ENCODE measurements at places on chromosomes 3 and 15.

DNA sequence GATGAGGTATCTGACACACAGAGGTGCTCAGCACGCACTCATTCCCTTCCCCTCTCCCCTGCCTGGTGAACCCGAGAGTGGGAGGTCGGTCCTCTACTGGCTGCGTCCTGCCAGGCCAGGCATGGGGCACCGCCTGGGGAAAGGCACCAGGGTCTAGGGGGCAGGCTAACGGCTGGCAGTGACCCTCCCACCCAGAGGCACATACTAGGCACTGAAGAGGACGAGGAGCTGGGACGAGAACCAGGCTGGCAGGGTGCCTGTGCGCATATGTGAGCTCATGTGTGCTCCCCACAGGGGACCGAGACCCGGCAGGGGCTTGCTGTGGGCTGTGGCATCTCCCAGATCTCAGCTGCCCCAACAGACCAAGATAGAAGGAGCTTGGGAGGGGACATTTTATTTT lies 86.7 kb downstream of the IQSEC1 start:
- DNase-seq, result no peak

- DNase-seq, result no peak
Measured at GRCh38 chr3:16188071-16188470, 13.6 kb downstream of the GALNT15 start.

GRCh38 chr3:160577556-160578195 lies 12.3 kb upstream of the KPNA4 start:
- DNase-seq, result peak; percentile 9

GRCh38 chr3:24829629-24830229 lies 335.1 kb upstream of the THRB start:
- DNase-seq, result peak; percentile 18

GRCh38 chr3:26171006-26171405 lies 381.1 kb downstream of the OXSM start:
- DNase-seq, result no peak

DNA sequence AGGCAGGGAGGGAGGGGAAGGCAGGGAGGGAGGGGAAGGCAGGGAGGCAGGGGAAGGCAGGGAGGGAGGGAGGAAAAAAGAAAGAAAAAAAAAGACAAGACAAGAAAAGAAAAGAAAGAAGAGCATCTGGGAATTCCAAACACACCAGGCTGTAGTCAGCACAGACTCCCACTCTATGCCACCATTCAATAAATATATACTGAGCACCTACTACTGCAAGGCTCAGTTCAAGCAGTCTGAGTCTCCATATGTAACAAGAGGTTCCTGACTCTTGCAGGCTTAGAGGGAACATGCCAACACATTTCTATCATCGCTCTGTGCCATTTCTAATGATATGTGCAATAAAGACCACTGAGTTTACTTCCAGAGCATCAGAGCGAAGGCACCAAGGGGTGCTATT lies 47.7 kb downstream of the ANXA2 start:
- no peak for DNase-seq

- DNase-seq, result no peak
Measured at GRCh38 chr15:58401276-58401675, 30.5 kb upstream of the LIPC start.

- DNase-seq, result no peak
Measured at GRCh38 chr15:46808834-46809233, 908.5 kb upstream of the SEMA6D start.

GRCh38 chr3:6716420-6716819 lies 144.5 kb upstream of the GRM7 start:
- DNase-seq, result no peak

GRCh38 chr3:29416514-29416913 lies 135.6 kb downstream of the RBMS3 start:
- no peak for DNase-seq

- DNase-seq, result no peak
Measured at GRCh38 chr3:51530485-51530884, 8.0 kb upstream of the RAD54L2 start.

GRCh38 chr3:113231827-113232253 lies 20.5 kb downstream of the BOC start:
- peak; percentile 78 for DNase-seq

DNA sequence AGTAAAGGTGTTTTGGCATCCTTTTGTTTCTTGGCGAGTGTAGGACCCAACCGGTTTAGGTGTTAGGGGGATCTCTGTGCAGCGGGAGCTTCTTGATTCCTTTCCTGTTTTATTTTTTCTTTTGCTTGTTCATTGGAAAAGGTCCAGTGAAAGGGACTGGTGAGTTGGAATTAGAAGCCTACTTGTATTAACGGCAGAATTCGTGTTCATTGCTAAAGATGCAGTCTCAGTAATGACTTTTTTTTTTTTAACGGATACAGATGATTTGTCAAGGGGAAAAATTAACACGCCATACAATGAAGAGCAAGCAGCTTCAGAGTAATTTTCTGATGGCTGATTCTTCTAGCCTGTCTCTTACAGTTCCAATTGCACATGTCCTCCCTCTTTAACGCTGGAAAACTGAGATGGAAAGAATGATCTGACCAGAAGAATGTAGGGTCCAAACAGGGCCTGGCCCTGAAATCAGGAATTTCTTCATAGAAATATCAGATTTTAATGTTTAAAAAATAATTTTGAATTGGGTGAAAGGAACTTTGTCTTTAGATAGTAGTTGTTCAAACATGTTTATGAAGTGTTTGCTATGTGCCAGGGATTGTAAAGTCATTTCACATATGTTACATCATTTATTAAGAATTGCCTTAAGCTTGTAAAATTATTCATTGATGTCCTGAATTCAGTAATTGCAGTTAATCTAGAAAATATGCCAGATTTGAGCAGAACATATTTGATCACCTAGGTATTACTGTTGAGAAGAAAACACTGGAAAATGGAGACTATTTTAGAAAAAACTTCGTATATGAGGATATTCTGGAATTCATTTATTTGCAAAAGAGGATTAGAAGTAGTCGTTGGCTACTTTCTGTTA lies 1.4 kb downstream of the MAPK6 start:
- no peak for DNase-seq

GRCh38 chr3:168269001-168269400 lies 173.3 kb upstream of the GOLIM4 start:
- DNase-seq, result no peak

DNA sequence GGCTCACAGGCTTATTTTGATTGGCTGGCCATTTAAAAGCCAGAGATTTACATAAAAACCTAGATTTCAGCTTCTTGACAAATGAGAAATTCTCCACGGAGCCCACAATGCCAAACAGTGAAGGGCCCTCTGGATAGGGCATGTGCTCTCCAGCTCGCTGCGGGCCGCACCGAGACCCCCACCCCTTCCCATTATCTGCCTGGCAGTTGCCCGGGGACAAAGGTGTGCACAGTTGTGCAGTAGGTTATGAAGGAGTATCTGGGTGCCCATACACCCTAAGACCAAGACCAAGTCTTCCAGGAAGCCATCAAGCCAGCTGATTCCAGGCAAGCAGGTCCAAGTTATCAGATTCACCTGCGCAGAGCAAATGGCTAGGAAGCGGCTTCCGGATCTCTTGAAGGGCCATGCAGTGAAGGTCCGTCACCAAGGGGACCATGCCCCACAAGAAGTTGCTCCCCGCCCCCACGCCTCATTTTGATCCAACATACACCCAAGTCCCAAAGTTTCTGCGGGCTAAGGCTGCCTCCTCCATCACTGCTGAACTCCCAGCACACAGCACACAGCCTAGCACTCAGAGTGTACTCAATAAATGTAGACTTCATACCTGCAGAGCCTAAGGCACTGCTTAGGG lies 1.3 kb downstream of the MRPS25 start:
- no peak for DNase-seq

DNA sequence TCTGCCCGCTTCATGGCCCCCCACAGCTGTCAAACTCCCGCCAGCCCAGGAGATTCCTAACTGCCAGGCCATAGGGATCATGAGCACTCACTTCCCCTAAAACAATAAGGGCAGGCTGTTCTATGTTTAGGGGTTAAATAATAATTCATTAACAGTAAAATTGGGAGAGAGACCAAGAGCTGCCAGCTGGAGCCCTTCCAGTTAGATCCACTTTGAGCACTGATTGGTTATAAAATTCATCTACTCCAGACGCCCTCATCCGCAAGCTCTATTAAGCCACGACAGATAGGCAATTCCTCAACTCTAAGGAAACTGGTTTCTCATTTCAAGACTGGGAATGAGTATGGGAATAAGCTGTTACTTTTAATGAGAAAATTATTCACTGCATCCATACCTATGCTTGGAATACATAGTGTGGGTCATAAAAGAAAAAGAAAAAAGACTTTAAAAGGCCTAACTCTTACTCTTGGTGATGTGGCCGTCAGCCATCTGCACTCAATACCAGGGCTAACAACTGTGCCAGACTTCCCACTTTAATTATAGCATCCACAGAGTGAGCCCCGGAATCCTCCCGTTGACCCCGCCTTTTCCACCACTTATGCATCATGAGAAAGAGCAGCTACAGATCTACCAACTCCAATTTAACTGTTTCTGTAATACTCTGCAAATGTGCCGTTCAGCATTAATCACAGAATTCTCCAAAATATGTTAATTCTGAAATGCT lies 44.5 kb downstream of the IL17RD start:
- no peak for DNase-seq

GRCh38 chr3:193963808-193964516 lies 172.0 kb upstream of the HES1 start:
- DNase-seq, result no peak

GRCh38 chr15:36643551-36643950 lies 64.1 kb downstream of the CDIN1 start:
- DNase-seq, result no peak

DNA sequence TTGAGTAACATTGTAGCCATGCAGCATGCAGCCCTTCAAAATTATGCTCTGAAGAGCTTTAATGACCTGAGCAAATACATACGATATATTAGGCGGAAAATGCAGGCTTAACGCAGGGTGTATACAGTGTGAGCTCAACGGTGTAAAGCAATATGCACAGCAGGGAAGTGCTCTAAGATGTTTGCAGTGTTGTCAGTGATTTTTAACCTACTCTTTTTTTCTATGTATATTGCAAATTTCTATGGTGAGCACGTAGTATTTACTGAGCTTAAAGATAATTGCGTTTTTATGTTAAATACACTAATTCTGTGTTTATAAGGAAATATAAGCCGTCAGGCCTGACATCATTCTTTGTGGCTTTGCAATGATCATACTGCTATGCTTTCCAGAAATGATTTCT lies 42.1 kb downstream of the DGKG start:
- DNase-seq, result no peak

DNA sequence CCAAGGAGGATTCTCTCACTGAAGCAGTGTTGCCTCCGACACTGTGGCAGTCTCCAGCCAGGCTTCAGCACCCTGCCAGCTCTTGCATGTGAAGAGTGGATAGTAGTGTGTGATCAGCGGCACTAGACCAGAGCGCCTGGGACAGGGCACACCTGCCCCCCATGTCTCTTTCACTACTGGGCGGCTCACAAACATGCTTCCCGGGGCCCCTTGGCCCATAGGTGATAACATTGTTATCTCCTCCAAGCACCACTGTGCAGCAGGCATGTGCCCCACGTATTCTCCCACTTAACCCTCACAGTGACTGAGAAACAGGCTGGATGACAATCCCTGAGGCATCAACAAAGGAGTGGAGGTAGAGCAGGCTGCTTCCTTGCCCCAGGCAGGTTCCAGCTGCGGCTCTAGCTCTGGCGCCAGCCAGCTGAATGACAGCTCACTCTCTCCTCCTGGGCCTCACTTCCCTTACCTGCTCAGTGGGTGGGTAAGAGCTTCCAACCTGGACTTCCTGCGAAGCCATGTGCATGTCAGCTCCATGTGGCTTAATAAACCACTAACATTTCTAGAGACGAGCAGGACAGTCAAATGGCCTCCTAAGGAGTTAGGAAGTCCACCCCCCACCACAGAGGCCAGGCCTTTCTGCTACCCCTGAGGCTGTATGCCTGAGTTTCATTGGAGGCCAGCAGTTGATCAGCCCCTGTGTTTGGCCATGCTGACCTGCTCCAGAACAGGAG lies 37.8 kb downstream of the KLF13 start:
- DNase-seq, result no peak

DNA sequence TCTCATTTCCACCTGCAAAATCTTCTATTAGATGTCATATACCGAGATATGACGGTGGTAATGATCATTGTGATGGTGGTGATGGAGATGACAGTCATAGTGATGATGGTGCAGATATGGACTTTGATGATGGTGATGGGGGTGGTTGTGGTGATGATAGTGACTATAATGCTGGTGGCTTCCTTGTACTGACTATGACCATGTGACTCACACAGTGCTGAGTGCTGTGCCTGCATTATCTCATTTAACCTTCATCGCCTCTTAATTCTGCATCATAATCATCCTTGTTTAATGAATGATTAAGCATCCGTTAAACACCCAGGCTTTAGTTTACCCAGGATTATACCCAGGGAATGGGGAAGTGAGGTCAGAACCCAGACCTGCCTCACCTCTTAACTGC lies 331.7 kb downstream of the FEZF2 start:
- no peak for DNase-seq

GRCh38 chr3:31469385-31469784 lies 63.3 kb upstream of the STT3B start:
- DNase-seq, result no peak
